ENCODE measurements at places on chromosomes 13 and 19.

- no peak for DNase-seq
These were observed 39.3 kb downstream of the C13orf46 start for GRCh38 chr13:113934576-113934975.

- DNase-seq, result no peak
These were observed 218.3 kb upstream of the MAB21L1 start for GRCh38 chr13:35694549-35695447.

DNA sequence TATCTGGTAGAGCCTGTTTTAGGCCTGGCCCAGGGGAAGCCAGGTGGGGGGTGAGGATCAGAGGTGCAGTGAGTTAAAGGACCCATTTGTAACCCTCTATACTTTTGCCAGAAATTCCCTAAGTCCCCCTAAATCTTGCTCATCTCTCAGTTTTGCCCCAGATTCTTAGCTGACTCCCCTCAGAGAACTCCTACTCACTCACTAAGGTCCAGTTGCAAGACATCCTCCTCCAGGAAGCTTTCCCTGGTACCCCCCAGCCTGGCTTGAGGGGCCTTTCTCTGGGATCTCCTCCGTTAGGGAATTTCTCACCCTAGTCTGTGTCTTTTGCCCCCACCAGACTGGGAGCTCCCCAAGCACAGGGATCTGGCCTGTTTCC lies 1.9 kb downstream of the TSKS start:
- no peak for DNase-seq

DNA sequence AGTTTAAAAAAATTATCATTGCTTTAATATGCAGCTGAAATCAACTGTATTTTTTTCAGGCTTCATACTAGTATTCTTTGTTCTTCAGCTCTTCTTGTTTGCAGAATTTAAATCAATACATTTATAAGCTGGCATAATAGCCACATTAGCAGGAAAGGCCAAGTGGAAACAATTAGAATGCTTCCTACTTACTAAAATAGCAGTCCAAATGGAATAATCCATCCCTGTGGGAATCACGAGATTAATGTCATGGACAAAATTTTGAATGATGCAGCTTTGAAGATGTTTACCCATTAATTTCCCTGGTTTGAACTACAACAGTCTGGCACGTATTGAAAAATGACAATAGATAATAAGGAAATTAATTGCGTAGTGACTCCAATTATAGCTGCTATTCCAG lies 2650.8 kb downstream of the PCDH9 start:
- DNase-seq, result no peak

DNA sequence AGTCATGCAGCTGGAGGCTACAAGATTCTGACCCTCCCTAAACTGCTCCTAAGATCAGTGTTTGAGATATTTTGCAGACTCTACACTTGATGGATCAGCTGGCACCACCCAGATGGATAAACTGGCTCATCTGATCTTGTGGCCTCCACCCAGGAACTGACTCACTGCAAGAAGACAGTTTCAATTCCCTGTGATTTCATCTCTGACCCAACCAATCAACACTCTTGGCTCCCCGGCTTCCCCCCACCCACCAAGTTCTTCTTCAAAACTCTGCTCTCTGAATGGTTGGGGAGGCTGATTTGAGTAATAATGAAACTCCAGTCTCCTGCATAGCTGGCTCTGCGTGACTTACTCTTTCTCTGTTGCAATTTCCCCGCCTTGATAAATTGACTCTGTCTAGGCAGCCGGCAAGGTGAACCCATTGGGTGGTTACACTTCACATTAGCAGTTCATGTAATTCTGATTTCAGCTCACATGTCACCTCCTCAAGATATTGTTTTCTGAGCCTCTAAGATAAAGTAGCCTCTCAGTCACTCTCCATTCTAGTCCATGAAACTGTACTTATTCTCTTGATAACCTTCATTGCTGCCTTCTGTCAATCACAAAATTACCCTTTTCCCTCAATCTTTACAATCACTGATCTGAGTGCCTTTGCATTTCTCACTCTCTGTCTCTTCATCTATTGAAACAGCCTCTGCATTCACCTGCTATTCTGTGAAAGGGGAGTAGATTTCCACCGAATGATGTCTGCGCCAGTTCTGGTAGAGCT lies 9.9 kb upstream of the FPR3 start:
- DNase-seq, result peak; percentile 91

GRCh38 chr19:47324502-47324901 lies 7.5 kb upstream of the C5AR2 start:
- DNase-seq, result no peak

DNA sequence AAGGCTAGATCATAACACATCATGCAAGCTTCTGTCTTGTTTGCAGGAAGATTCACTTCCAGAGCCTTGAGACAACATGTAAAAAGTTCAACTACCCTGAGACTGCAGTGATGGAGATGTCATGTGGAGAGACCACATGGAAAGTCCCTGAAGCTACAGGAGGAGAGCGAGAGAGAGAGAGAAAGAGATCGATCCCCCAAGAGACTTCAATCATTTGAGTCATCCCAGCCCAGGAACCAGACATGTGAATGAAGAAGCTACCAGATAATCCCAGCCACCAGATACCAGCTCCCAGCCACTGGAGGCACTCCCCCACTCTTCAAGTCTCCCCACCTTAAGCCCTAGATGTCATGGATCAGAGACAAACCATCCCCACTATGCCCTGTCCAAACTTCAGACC lies 10.7 kb upstream of the EVI5L start:
- no peak for DNase-seq

DNA sequence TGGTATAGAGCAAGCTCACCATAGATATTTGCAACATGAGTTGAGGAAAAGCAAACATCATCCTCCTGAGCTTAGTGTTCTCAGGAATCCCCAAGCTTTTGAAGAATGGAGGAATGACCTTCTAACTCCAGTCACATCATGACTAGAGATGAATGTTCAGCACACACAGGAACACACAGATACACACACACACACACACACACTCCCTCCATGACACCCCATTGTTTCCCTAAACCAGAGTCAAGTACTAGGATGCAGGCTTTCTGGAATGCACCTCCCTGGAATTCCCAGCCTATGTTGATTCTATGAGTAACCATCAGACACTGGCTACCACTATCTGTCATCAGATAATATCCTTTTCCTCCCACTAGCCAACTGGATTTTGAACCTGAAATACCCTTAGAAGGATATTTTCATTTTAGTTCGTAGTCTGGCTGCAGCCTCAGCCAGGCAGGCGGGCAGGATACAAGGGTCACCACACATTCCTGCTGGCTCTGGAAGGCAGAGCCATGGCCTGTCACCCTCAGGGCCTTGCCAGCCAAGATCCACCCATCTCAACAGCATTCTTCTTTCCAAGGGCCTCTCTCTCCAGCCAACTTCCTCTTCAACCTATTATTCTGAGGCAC lies 162.4 kb downstream of the FOXO1 start:
- DNase-seq, result peak; percentile 67

DNA sequence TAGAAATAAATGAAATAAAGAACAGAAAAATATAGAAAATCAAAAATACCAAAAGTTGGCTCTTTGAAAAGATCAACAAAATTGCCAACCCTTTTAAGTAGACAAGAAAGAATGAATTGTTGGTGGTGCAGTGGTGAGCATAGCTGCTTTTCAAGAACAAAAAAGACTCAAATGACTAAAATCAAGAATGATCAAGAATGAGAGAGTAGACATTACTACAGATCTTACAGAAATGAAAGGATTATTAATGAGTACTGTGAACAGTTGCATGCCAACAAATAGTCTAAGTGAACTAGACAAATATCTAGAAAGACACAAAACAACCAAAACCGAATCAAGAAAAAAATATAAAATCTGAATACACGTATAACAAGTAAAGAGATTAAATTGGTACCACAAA lies 53.9 kb downstream of the FNDC3A start:
- DNase-seq, result no peak

GRCh38 chr13:113742445-113743120 lies 16.4 kb upstream of the TMEM255B start:
- no peak for DNase-seq

- peak; percentile 77 for DNase-seq
These were observed 87.6 kb upstream of the SLC15A1 start for GRCh38 chr13:98839856-98840769.

DNA sequence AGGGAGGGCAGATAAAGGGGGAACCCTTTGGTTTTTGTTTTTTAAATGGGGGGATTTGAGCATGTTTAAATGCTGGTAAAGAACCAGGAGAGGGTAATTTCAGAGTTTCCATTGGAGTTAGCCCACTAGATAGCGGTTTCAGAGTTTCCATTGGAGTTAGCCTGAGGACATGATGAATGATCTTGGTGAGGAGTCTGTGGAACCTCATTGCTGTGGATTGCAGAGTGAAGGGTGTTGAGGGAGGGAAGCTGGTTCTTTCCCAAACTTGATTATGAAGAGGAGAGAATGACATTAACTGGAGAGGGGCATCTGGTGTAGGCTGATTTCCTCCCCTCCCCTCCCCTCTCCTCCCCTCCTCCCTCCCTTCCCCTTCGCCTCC lies 5.0 kb downstream of the WASF3 start:
- no peak for DNase-seq

- DNase-seq, result no peak
These were observed 15.1 kb downstream of the ZNF160 start for GRCh38 chr19:53088091-53088490.

DNA sequence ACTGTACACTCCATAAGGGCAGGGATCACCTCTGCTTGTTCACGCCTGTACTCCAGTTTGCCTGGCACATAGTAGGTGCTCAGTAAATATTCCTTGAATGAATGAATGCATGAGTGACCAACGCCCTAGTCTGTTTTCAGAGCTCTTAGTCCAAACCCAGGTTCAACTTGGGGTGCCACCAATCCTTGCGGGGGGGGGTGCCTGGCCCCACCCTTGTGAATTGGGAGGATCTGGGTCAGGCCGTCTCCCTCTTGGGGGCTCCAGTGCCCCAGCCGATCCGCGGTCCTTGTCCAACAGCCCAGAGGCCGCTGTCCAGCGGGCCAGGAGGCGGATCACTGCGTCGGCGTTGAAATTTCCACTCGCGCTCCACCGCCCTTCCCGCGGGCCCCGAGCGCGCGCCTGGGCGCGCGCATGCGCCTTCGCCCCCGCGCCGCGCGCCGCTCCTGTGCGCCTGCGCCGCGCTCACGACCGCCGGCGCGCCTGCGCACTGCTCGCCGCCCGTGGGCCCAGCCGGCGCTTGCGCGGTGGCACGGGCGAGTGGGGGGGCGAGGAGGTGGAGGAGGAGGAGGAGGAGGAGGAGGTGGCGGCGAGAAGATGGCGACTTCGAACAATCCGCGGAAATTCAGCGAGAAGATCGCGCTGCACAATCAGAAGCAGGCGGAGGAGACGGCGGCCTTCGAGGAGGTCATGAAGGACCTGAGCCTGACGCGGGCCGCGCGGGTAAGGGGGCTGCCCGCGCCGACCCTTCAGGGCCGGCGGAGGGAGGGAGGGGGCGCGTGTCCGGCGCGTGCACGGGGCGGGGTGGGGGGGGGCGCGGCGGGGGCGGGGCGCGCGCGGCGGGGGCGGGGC lies at the start of gene CRTC1:
TSS of gene CRTC1 (plus strand) at position 572 of the 849 bp plus-strand sequence. CDS start at position 595, 23 bp downstream.
- DNase-seq, result peak; percentile 93

DNA sequence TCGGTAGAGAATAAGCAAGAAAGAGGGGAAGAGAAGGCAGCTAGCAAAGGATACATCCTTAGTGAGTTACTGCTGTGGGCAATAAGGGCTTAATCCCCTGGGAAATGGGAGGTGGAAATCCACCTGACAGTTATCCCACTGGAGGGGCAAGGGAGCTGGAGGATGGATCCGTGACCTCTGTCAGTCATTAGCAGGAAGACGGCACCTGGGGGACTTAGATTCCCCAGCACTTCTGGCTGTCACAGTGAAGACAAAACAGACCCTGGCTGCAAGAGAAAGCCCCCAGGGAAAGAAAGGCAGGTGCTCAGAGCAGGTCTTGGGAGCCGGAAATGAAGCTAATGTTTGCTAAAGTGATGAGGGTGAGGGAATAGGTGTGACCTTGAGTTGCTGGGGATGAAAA lies 70.4 kb upstream of the MRI1 start:
- DNase-seq, result no peak

GRCh38 chr19:44759083-44759804 lies 10.7 kb downstream of the BCL3 start:
- no peak for DNase-seq

- DNase-seq, result no peak
These were observed 51.4 kb upstream of the PSG8 start for GRCh38 chr19:42816894-42817293.

DNA sequence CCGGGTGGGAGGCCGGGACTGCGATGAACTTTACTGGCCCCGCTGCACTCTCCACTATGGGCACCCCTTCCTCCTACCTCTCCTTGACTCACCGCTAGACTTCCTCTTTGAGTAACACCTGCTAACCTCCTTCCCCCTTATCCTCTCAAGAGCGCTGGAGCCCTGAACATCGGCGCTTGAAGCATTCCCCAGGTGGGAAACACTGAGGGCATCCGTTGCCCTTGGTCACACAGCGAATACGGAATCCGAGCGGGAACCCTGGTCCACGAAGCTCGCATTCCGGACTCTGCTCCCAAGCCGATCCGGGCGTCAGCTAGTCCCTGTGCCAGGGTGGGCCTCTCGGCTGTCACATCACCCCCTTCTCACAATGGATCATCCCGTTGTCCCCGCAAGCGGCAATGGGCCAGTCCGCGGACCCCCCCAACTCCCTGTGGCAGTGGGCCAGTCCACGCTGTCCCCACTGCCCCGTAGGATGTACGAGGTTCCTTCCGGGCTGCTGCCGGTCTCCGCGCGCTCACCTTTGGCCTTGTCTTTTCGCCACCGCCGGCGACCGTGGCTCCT lies 4.2 kb downstream of the LIPE start:
- no peak for DNase-seq

- DNase-seq, result no peak
These were observed 54.8 kb downstream of the COG3 start for GRCh38 chr13:45519493-45519892.

DNA sequence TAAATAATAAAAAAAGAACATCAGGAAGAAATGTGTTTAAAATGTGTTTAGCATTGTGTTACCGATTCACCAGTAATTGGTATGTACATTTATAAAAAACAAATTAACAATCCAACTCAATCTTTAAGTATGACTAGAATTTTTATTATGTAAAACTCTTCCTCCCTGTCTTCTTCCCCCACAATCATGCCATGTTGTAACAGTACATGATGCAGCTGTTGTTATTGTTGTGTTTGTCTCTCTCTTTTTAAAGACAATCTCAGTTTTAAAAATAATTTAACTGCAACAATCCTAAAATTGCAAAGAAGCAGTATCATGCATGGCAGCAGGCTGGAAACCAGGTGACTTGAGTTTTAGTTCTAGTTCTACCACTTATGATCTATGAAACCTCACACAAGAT lies 180.2 kb downstream of the RGCC start:
- DNase-seq, result no peak

DNA sequence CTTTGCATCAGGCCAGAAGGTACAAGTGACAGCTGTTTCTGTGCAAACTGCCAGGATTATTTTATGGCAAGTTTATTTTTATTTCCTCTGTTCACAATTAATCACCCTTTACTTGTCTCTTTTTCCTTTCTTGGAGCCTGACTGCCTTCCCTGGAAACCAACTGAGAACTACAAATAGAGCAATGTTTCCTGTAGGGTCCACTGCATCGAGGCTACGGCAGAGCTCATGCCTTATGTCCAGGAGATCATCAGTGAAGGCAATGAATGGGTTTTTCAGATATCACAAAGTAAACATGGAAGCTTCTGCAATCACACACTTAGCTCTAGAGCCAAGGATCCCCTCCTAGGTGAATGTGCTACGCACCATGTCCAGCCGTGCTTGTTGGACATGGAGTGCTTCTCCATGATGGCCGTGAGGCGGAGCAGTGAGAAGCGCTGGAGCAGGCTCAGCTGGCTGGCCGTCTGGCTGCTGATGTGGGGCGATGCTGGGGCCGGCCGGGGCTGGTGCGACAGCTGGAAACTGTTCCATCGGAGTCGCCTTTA lies 110.9 kb downstream of the KL start:
- DNase-seq, result no peak

- no peak for DNase-seq
These were observed 29.4 kb upstream of the SLC15A1 start for GRCh38 chr13:98781905-98782304.

- no peak for DNase-seq
These were observed 150.8 kb upstream of the TUBA3C start for GRCh38 chr13:19332378-19332777.

All from trophoblast cell (in vitro differentiated cells and primary cell).